ENCODE measurements at places on chromosomes 1 and 21. TPM values are rescaled to one million over a fixed set of nuclear protein-coding genes. Genes with fewer than 3 reads are reported as not detected.
A peak's percentile ranks its signal among the peaks of the same experiment; 100 is the strongest.

RGS7 gene
- 4.2 TPM for polyA plus RNA-seq

SPRR2F gene
- polyA plus RNA-seq = not detected

SLC45A3 gene
- 0.90 TPM for polyA plus RNA-seq

OR2AK2 gene
- polyA plus RNA-seq = not detected

MAB21L3 gene
- 0.08 TPM for polyA plus RNA-seq

- no peaks in the 10 kb centered on the region for H3K36me3 ChIP-seq
- H3K27me3 ChIP-seq = no peaks in the 10 kb centered on the region
- DNase-seq = no peak
- H3K4me1 ChIP-seq = no peaks in the 10 kb centered on the region
- no peak overlapping the region for H3K27ac ChIP-seq
Observed at GRCh38 chr1:184911103-184911745, 63.1 kb downstream of the NIBAN1 start.

DNA sequence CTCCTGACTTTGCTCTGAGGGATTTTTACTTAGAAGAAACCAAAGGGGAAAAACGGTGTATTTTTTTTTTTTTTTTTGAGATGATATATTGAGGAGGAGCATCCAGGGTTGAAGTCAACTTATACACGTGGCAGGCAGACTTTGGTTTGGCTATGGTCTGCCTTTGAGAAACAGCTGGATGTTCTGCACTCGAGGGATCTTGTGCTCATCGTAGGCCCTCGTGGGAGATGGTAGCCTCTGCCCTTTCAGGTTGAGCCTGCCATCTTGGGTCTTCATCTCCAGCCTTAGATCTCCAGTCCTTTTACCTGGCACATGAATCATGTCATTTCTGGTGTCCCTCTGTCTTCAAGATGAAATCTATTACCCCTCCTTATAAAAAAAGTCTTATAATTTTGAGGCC is 67.1 kb upstream of the UBE2U start:
- H3K36me3 ChIP-seq = no peaks in the 10 kb centered on the region
- H3K4me3 ChIP-seq = no peak overlapping the region
- no peak overlapping the region for H3K27ac ChIP-seq
- DNase-seq = no peak
- H3K4me1 ChIP-seq = peaks cover 7% of the 10 kb centered on the region

DNA sequence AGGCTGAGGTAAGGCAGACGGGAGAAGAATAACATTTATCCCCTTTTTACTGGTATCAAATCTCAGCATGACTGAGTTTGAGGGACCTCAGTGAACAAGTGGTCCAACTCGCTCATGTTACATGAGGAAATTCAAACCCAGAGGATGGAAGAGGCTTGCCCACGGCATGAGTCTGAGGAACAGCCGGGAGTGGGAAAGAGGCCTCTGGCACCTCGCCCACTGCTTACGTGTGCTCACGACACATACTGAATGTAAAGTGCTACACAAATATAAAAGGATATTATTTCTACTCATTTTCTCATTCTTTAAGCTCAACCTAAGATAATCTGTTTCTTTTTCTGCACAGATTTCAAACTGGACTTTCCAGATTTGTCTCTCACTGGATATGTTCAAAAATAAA is 14.7 kb downstream of the BEND5 start:
- H3K36me3 ChIP-seq = no peaks in the 10 kb centered on the region
- H3K27me3 ChIP-seq = no peaks in the 10 kb centered on the region
- H3K4me3 ChIP-seq = no peak overlapping the region
- H3K4me1 ChIP-seq = no peaks in the 10 kb centered on the region
- DNase-seq = peak; percentile 55

- DNase-seq = peak; percentile 86
- H3K27me3 ChIP-seq = no peaks in the 10 kb centered on the region
- H3K4me3 ChIP-seq = no peak overlapping the region
- H3K4me1 ChIP-seq = peaks cover 31% of the 10 kb centered on the region
- H3K36me3 ChIP-seq = peaks cover 49% of the 10 kb centered on the region
Observed at GRCh38 chr1:156476501-156477298, 23.9 kb downstream of the MEF2D start.

DNA sequence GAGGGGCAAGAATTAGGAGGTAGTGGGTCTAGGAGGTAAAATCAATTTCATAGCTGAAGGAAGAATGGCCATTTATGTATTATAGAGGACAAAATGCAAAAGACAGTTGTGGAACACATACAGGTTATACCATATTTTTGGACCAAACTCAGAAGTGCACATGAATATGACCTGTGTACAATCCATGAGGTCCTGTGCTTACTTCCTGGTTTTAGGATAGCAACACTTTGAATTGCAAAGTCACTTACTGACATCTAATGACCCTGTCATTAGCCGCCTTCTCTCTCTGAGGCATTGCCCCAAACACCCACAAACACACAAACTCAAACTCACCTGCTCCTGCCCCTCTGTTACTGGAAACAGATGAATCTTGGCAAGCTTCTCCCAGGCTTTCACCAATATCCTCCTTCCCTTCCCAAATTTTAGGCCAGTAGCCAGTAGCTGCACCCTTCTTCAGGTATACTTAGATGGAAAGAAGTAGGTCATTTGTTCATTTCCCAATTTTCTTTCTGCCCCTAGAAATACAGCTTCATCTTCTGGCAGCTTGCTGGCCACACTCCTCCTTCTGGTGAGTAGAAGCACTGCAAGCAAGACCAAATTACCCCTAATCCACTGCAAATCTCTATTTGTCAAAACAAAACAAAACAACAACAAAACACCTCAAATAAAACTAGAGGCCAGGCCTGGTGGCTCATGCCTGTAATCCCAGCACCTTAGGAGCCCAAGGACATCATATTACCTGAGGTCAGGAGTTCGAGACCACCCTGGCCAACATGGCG is 13.7 kb upstream of the RPL5 start:
- H3K27me3 ChIP-seq = no peaks in the 10 kb centered on the region

GRCh38 chr1:24349891-24350290 is 30.7 kb downstream of the GRHL3 start:
- H3K27me3 ChIP-seq = peaks cover 2% of the 10 kb centered on the region
- no peaks in the 10 kb centered on the region for H3K4me1 ChIP-seq
- H3K36me3 ChIP-seq = no peaks in the 10 kb centered on the region
- no peak overlapping the region for H3K4me3 ChIP-seq

GRCh38 chr1:235872270-235872669 is 5.6 kb upstream of the LYST start:
- no peaks in the 10 kb centered on the region for H3K27me3 ChIP-seq
- H3K4me3 ChIP-seq = no peak overlapping the region
- no peaks in the 10 kb centered on the region for H3K36me3 ChIP-seq
- H3K4me1 ChIP-seq = peaks cover 4% of the 10 kb centered on the region

DNA sequence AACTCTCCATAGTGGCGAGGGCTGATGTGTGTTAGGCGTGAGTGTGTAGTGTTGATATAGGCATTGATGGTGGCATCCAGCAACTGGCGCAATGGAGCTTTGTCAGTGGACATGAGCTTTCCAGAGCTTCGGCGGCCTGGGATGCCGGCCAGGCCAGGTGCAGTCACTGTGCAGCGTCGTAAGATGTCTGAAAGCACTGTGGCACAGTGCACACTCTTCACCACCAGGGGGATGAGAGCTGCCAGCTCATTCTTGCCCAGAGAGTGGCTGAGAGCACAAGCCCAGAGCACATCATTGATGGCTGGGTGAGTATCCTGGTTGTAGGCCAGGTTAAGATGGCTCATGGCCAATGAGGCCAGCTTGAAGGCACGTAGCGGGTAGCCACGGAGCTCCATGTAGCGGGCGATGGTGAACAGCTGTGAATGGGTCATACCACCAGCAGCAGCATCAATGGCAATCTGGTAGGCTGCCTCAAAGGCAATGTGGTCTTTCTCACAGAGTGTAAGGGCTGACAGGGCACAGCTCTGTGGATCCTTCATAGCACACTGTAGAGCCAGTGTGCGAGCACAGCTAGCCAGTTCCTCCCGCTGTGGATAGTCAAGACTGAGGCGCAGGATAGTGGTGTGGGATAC is 6.7 kb downstream of the UROD start:
- DNase-seq = peak; percentile 64
- H3K4me3 ChIP-seq = no peak overlapping the region
- H3K36me3 ChIP-seq = peaks cover 2% of the 10 kb centered on the region
- H3K4me1 ChIP-seq = peaks cover 2% of the 10 kb centered on the region
- no peaks in the 10 kb centered on the region for H3K27me3 ChIP-seq

- peak overlapping the region; percentile 33 for H3K4me3 ChIP-seq
- H3K27me3 ChIP-seq = peaks cover 15% of the 10 kb centered on the region
- DNase-seq = no peak
- H3K4me1 ChIP-seq = no peaks in the 10 kb centered on the region
- no peak overlapping the region for H3K27ac ChIP-seq
- no peaks in the 10 kb centered on the region for H3K36me3 ChIP-seq
Observed at GRCh38 chr1:10866321-10867093, 70.1 kb upstream of the CASZ1 start.

DNA sequence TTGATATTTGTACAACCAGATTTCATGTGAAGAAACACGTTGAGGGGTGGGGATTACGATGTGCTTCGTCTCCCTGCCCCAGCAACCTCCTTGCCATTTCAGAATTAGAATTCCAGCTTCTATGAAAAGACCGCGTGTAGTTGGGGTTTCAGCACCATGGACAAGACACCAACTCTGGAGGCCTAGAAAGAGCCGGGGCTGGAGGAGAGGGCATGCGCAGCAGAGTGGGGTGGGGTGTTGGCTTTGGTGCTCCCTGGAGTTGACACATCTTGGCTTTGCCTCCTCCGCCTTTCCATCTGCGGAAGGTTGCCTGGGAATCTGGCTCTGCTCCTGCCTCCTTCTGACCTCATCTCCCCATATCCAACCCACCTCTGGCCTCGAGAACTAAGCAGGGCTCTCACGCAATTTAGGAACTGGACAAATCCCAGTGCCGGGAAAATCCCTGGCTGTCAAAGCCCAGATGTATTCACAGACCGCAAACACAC is 11.8 kb downstream of the HTR6 start:
- H3K4me3 ChIP-seq = no peak overlapping the region
- DNase-seq = peak; percentile 64

DNA sequence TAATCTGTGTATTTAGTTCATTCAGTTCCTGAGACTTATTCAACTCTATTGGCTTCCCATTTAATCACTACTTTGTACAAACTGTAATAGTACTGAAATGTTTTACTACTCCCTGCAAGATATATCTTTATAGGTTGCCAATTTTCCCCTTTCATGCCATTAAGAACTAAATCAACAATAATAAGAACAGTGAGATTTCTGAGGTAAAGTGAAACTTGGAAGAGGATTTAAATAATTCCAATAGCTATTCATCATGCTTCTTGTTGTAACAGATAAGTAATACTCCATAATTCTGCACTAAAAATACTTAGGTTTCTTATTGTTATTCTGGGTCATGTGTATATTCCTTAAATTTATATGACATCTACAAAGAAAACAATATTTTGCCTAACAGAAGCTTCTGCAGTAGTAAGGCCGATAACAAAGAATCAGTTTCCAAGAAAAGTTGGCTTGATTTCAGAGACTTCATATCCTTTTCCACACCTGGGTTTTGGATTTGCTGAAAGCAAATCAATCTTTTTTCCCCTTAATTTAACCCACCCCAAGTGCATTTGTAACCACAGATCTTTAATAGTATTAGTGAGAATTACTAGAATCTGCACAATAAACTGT is 258.3 kb downstream of the FAF1 start:
- no peak for DNase-seq
- no peak overlapping the region for H3K4me3 ChIP-seq
- no peak overlapping the region for H3K27ac ChIP-seq
- no peaks in the 10 kb centered on the region for H3K27me3 ChIP-seq

GRCh38 chr1:185337246-185337645 is 20.2 kb upstream of the IVNS1ABP start:
- H3K27ac ChIP-seq = no peak overlapping the region
- no peaks in the 10 kb centered on the region for H3K4me1 ChIP-seq
- H3K27me3 ChIP-seq = no peaks in the 10 kb centered on the region
- H3K4me3 ChIP-seq = no peak overlapping the region

DNA sequence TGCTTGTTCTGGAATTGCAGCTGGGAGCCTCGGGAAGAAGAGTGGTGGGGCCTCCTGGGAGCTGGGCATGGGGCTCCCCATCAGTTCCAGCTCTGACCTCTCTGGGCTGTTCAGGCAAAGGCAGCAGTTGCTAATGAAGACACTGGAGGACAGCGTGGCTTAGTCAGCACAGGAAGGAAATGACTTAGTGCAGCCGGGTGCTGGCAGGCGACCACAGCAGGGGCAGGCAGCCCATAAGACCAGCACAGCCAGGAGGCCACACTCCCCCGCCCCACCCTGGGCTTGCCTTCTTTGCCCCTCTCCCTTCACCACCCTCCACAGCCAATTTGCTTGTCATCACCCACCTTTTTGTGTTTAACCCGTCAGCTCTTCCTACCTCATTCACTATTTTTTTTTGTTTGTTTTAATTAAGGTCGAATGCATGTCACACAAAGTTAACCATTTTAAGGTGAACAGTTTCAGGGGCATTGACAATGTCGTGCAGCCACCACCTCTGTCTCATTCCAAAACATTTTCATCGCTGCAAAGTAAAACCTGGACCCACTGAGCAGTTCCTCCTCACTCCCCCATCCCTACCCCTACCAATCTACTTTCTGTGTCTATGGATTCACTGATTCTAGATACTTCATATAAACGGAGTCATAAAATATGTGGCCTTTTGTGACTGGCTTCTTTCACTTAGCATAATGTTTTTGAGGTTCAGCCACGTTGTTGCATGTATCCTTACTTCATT is 10.9 kb downstream of the OLIG2 start:
- H3K4me1 ChIP-seq = peaks cover 7% of the 10 kb centered on the region
- peaks cover 28% of the 10 kb centered on the region for H3K27me3 ChIP-seq
- peak; percentile 29 for DNase-seq
- no peak overlapping the region for H3K4me3 ChIP-seq
- no peak overlapping the region for H3K27ac ChIP-seq

- H3K36me3 ChIP-seq = no peaks in the 10 kb centered on the region
- no peaks in the 10 kb centered on the region for H3K27me3 ChIP-seq
- no peak overlapping the region for H3K4me3 ChIP-seq
- H3K27ac ChIP-seq = no peak overlapping the region
- no peaks in the 10 kb centered on the region for H3K4me1 ChIP-seq
Observed at GRCh38 chr1:192516776-192517297, 58.7 kb upstream of the RGS1 start.

GRCh38 chr1:100565533-100565932 is 27.6 kb downstream of the GPR88 start:
- DNase-seq = no peak
- H3K27me3 ChIP-seq = no peaks in the 10 kb centered on the region
- H3K4me1 ChIP-seq = no peaks in the 10 kb centered on the region
- no peaks in the 10 kb centered on the region for H3K36me3 ChIP-seq
- H3K27ac ChIP-seq = no peak overlapping the region
- no peak overlapping the region for H3K4me3 ChIP-seq

DNA sequence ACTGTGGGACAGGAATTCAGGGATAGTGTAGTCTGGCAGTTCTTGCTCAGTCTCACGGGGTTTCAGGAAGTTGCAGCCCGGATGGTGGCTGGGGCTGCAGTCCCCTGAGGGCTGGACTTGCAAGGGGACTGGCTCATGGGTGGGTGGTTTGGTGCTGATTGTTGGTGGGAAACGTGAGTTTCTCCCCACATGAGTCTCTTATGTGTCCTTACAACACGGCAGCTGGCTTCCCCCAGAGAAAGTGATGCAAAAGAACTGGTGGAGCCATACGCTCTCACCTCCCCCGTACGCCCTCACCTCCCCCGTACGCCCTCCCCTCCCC is 64.9 kb downstream of the EVA1C start:
- H3K36me3 ChIP-seq = no peaks in the 10 kb centered on the region
- no peaks in the 10 kb centered on the region for H3K27me3 ChIP-seq
- no peaks in the 10 kb centered on the region for H3K4me1 ChIP-seq
- no peak for DNase-seq
- H3K4me3 ChIP-seq = no peak overlapping the region

Data from fibroblast of lung (primary cell).